Right lung (tissue), 10 donors: ENCODE measurements at places on chromosomes 2 and 18. TPM values are rescaled to one million over a fixed set of nuclear protein-coding genes. Genes with fewer than 3 reads are reported as not detected.

Gene EGR4
- polyA plus RNA-seq, result not detected

Gene KYNU
- polyA plus RNA-seq, result 0.67 TPM

DNA sequence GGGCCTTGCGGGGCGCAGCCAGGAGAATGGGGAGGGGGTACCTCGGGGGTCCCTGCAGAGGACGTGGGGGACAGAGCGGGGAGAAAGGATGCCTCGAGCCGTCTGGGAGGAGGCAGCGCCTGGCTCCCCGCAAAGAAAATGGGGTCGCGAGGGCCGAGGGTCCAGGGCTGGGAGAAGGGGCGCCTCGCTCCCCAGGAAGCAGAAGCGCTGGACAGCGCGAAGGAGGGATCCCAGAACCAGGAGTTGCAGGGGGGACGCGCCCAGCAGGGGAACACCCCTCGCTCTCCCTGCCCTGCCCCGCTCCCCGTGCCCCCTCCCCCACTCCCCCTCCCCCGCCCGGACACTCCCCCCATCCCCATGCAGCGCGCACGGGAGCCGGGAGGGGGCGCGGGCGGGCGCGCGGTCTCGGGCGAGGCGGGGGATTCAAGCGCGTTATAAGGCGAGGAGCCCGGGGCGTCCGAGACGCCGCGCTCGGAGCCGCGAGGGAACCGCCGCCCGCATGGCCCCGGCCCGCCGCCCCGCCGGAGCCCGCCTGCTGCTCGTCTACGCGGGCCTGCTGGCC is at the start of gene ERFE:
TSS of gene ERFE (plus strand) at position 462 of the 562 bp plus-strand sequence. CDS start at position 500, 38 bp downstream.
- DNase-seq, result no peak

Gene SIX2
- 0.91 TPM for polyA plus RNA-seq

Gene COL3A1
- 1,130 TPM for polyA plus RNA-seq

GRCh38 chr2:110820128-110820527 is 87.8 kb downstream of the ACOXL start:
- no peak for DNase-seq

Gene GAD1
- polyA plus RNA-seq, result 0.93 TPM

Gene UGT1A8
- polyA plus RNA-seq, result not detected

Gene CSRNP3
- polyA plus RNA-seq, result 5.4 TPM

GRCh38 chr18:37846996-37847395 is 281.4 kb upstream of the CELF4 start:
- no peak for DNase-seq

DNA sequence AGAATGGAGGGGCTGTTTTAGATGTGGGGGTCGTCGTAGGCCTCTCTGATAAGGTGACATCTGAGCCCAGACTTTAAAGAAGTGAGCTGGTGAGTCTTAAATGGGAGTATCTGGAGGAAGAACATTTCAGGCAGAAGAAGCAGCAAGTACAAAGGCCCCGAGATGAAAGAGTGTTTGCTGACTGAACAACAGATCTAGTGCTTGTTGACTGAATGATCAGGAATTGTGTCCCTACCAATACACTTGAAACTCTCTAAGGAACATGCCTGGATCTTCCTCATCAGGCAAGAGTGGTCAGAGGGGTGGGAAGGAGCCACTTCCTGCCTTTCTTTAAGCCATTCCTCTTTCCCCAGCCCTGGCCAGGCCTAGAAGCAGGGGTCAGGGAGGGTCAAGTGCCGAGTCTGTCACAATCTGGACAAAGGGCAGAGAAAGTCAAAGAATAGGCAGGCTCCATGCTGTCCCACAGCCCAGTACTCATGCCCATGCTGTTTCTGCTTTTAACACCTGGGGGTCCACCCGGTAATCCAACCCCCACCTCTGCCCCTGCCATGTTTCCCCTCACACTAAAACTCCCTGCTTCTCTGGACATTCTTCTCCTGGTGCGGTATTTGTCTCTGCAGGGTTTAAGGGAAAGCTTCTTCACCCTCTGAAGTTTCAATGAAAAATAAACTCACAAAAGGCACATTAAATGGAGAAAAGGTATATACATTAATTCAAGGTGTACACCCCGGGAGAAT is 3.0 kb upstream of the TMEM37 start:
- DNase-seq, result no peak

Gene CBLN2
- 7.0 TPM for polyA plus RNA-seq

GRCh38 chr2:134278553-134278952 is 24.7 kb downstream of the MGAT5 start:
- no peak for DNase-seq

DNA sequence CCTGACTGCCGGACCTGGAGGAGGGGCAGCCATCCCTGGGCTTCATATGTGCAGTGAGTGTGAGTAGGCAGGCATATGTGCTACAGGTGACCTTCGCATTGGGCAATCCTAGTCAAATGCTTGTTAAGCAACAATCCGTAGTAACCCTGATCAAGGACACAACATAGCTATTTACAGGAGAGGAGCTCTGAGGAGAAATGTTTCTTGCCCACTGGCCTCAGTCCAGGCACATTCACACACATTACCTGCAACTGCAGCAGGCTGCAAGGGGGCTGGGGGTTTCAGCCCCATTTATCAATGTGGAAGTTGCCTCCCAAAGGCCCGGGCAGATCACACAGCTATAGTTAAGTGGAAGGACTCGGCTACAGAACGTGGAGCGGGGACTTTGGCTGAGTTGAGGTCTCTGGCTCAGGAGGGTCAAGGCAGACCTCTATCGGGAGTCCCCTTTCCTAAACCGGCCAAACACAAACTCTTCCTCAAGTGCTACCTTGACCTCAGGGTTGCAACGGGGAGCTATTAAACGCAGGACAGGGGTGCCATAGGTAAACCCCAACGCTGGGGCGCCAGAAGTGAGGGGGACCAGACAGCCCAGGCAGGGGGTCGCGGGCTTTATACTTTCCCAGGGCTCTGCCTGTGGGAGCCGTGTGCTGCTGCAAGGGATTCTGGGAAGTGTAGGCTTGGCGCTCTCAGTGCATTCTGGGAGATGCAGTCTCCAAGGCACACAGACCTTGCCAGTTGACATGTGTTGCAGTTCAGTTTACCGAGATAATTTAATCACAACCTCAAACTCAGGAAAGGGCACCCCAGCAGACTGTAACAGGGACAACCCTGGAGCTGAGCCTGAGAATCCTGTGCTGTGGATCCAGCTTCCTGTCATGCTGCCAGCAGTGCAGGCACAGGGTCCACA is 9.4 kb downstream of the KHK start:
- DNase-seq, result no peak

DNA sequence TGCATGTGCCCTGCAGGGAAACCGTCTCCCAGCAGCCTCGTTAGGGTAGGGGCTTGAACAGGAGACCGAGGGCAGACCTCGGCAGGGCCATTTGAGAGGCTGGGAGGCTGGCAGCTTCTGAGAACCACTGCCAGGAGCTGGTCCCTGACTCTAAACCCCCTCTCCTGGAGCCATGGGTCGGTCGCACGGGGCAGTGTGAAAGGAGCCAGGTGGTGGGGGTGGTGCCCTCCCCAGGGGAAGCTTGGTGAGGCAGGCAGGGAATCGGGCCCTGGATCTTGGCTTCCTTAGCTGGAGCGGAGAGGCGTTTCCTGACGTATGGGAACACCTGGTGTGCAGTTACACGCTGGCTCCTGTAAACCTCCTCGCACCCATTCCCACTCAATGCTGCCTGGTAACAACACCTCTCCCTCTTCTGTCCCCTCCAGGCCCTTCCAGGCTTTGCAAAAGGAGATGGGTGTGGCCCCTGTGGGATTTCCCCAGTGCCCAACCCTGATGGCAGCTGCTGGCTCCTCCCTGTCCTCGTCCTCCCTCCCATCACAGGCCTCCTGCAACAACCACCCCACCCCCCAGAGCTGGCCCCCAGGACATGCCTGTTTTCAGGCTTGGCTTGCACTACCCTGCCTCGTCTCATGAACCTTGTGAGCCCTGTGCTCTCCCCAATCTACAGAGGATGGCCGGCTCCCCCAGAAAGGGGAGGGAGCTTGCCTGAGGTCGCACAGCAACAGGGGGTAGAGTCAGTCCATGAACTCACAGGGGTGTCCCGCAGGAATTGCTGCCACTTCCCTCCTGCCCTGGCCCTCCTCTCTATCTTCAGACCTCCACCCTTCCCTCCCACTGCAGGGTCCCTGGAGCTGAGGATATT is 24.4 kb downstream of the ADRA2B start:
- no peak for DNase-seq

Gene TXNDC2
- 0.14 TPM for polyA plus RNA-seq

- DNase-seq, result no peak
These were observed 44.4 kb upstream of the TMEM182 start for GRCh38 chr2:102717308-102718018.

Gene RESP18
- not detected for polyA plus RNA-seq

Gene DAW1
- polyA plus RNA-seq, result 2.6 TPM

DNA sequence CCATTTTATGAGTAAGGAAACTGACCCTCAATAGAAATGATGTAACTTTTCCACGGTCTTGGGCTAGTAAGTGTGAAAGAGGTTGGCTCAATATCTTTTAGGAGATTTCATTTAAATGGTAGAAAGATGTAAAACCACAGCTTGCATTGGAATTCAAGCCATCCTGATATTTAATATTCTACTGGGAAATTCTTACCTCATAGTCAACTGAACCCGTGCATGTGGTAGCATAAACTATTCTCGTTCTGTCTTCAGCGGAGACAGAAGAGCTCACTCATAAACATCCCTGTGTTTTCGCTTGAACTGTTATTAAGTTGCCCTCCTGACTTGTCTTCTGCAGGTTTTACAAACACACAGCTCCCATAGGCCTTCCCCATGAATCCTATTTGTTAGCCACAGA is 8.5 kb upstream of the SPATS2L start:
- no peak for DNase-seq

- DNase-seq, result no peak
These were observed 33.7 kb downstream of the MREG start for GRCh38 chr2:215979620-215980019.

GRCh38 chr2:160406591-160407392 is 86.8 kb downstream of the RBMS1 start:
- DNase-seq, result peak; percentile 56

GRCh38 chr18:44700652-44701051 is 20.0 kb downstream of the SETBP1 start:
- DNase-seq, result no peak

DNA sequence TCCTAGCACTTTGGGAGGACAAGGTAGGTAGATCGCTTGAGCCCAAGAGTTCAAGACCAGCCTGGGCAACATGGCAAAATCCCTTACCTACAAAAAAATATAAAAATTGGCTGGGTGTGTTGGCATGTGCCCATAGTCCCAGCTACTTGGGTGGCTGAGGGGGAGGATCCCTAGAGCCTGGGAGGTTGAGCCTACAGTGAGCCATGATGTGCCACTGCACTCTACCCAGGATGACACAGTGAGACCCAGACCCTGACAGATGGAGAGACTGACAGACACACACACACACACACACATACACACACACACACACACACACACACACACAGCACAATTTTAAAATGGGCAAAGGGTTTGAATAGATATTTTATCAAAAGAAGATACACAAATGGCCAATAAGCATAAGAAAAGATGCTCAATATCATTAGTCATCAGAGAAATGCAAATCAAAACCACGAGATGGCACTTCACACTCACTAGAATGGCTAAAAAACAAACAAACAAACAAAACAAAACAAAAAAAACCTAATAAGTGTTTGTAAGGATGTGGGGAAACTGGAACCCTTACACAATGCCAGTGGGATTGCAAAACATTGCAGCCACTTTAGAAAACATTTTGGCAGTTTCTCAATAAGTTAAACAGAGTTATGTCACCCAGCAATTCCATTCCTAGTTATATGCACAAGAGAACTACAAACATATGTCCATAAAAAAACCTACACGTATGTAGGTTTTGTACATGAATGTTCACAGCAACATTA is 42.3 kb downstream of the BAZ2B start:
- DNase-seq, result peak; percentile 40

Gene SULT1C3
- not detected for polyA plus RNA-seq

Gene SPC25
- polyA plus RNA-seq, result 10.7 TPM

DNA sequence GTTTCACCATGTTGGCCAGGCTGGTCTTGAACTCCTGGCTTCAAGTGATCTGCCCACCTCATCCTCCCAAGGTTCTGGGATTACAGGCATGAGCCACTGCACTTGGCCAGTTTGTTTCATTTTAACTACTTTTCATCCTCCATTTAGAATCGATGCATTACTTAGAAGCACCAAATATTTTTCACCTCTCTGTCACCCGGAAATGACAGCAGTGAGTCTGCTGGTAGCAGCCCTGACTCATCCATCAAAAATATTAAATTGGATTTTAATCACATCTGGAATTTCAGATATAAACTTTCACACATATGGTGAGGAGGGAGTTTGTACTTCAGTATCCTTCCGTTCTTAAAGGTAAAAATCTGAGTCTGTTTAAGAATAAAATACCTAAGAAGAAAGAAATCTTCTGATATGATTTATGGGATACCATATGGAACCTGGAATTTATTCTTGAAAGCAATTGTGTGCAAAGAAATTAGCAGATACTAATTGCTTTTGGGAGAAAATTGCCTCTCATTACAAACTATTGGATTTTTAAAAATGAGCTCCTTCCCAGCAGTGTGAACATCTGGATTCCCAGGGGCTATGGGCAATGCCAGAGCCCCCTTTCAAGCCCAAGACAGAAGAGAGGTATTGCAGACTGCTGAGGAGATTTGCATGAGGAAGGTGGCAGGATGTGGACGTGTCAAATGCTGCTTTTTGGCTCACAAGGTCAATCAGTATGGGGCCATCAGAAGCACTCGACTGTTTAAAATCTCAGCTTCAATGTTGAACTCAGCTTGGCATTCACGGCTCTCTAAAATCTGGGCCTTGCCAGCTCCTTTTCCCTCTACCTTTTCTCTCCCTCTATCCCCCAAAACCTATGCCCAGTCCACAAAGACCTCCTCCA is 279.5 kb upstream of the SIX2 start:
- no peak for DNase-seq

DNA sequence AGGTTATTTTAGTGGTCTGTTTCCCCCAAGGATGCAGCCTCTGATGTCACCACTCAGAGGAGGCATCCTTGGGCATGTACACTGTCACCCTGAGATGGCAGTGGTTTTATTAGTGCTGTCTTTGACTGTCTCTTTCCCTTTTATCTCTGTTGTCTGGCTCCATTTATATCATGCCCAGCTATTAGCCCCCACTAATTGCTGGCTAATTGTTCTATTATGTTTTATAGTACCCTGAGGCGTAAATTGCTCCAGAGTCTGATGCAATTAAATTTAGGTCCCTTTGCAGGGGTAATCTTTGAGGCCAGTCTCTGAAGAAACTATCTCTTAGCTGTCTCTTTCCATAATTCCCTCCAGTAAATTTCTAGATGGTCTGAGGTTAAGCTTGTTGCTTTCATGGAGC is 301.0 kb upstream of the KLHL29 start:
- no peak for DNase-seq
